Hematopoietic multipotent progenitor cell treated with erythropoietin and hydrocortisone succinate and interleukin-3 and kit ligand, for 8 days (in vitro differentiated cells): ENCODE measurements at places on chromosomes 2 and 18.
A peak's percentile ranks its signal among the peaks of the same experiment; 100 is the strongest.

GRCh38 chr18:49717617-49718016 lies 95.7 kb downstream of the ACAA2 start:
- DNase-seq, result no peak

- DNase-seq, result no peak
Measured at GRCh38 chr2:222297600-222297935, 1.2 kb downstream of the PAX3 start.

DNA sequence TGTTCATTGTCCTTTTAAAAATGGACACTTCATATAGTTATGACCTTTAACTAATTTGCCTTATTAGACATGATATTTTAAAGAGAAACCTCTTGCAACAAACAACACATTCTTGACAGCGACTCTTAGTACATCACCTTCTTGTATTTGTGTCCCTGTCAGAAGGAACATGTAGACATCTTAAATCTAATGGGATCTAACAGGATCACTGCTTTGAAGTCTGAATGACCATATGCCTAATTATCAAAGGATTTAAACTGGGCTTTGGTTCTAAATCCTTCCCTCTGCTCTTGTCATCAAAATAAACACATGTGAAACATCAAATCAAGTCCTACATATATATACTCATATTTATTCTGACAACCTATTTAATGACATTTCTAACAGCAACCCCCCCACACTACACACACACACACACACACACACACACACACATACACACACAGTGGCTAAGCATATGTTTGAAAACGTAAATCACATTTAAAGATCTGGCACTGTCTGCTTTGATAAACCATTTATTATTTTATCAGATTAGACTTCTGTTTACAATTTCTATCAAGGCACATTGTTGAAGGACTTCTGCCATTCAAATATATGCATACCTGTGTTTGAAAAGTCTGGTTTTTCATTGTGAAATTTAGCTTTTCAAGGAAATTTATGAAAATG lies 4.2 kb downstream of the GALNT13 start:
- no peak for DNase-seq

- peak; percentile 75 for DNase-seq
Measured at GRCh38 chr2:161136696-161137324, 23.4 kb upstream of the TANK start.
